ENCODE measurements at places on chromosomes 7 and 10.

GRCh38 chr10:3995302-3996210, 210.5 kb upstream of the KLF6 start:
- no peak for DNase-seq

DNA sequence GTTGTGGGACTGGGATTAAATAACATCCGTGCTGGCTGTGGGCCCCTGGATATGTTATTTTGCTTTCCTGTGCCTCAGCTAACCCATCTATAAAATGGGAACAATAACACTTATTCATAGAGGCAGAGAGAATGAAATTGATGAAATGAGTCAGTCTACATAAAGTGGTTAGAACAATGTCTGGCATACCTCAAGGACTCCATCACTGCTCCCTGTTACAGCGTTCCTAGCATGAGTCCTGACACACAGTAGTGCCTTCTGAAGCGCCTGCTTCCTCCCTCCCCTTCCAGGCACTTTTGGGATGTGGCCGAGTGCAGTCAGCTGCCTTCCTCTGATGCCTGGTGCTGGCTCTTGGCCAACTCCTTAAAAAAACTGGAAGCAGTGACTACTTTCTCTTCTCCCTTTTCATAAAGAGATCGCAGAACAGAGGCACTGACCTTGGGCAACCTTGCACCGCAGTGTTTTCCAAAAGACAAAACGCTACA, 108.4 kb upstream of the ZMIZ1 start:
- DNase-seq, result no peak

GRCh38 chr10:11440250-11441150, 170.9 kb downstream of the USP6NL start:
- DNase-seq, result no peak

DNA sequence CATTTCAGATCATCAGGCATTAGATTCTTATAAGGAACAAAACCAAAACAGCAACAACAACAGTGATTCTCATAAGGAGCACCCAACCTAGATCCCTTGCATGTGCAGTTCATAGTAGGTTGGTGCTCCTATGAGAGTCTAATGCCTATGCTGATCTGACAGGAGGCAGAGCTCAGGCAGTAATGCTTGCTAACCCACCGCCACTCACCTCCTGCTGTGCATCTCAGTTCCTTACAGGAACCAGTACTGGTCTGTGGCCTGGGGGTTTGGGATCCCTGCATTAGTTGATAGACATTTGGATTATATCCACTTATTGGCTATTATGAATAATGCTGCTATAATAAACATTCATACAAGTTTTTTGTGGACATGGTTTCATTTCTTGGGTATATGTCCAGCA, 14.0 kb downstream of the MKLN1 start:
- no peak for DNase-seq

All from stimulated activated CD8-positive, alpha-beta memory T cell treated with anti-CD3 and anti-CD28 coated beads, Interleukin-4, amount 100 ng/mL, for 4 hours (primary cell).